ENCODE measurements at places on chromosomes 4 and X.
A peak's percentile ranks its signal among the peaks of the same experiment; 100 is the strongest.

DNA sequence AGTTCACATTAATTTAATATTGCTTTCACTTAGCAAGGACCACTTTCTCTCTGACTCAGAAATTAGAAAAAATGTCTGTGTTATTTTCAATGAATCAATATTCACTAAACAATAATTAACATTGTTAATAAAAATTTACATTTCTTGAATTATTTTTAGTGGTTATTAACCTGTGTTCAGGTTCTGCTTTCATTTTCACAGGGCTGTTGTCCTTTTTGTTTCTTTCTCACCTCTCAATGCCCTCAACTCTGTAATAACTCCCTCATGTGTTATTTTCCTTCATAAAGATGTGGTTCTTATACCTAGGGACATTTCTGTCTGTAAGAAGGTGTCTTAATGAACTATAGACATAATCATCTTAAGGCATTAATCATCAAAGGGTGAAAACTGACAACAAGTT, 43.1 kb upstream of the PRR27 start:
- no peak for DNase-seq

DNA sequence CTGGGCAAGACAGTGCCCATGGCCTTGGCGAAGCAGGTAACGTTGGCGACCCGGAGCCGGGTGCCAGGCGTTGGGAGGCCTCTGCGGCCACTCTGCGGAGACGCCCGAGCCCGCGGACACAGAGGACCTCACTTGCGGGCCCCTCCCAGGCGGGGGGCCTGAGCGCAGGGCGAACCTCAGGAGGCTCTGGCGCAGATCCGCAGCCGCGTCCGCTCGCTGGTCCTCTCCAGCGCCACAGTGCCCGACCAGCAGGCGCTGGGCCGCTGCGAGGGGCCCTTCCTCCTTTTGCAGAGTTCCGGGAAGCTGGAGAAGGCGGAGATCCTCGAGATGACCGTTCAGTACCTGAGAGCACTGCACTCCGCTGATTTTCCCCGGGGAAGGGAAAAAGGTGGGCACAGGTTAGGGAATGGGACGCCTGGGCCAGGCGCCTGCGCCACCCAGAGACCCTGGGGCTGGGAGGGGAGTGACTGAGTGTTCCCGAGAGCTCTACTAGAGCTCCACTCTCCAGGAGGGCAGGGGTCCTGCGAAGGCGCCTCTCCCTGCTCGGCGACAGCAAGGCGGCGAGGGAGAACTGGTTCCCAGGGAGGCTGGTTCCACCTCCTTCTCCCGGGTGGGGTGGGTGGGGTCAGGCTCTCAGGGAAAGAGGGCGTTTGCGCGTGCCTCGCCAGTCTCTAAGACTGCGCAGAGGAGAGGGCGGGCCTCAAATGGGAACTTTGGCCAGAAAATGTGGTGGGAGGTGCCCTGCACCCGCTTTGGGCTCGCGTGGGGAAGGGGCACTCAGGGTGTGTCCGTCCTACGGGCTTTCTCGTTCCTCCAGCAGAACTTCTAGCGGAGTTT, 1.4 kb downstream of the HELT start:
- no peak for DNase-seq

DNA sequence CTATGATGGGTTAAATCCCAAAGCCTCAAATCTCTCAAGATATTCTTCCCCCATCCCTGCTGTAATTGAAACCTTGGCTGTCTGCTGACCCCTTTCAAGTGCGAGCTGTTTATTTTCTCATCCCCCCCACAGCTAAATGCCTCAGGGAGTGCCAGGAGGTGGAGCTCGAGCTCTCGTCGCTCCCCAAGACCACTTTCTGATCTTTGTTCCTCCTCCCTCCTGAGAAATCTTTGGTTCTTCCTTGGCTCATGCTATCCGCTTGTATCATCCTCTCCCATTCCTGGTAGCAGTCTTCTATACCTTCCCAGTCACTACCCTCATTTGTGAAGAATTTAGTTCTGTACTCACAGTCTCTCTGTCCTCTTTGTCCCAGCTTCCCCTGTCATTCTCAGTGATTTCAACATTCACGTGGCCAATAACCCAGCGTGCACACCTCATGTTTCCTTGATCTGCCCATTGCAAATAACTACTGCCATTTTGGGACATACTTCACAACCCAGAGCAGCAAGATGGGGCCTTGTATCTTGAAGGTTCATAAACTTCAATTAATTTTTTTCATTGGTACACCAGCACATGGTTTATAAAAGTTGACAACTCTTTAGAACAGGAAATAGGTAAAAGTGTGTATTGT, 9.2 kb upstream of the SLC25A43 start:
- no peak for DNase-seq

DNA sequence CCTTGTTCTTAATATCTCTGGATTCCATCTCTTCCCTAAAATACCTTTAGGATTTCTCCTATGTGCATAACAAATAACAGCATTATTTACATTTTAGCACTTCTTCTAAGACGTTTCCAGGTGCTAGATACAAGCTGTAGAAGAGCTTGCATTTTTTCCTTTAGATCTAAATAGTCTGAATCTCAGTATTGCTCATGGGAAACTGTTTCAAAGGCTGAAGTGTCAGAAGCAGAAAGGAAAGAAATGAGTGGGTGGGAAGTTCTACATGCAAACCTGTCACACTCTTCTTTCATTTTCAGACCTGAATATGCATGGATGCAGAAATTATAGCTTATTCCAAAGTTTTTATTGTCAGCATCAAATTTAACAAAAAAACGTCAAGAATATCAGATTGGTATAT, 41.8 kb downstream of the FGF13 start:
- DNase-seq, result no peak

DNA sequence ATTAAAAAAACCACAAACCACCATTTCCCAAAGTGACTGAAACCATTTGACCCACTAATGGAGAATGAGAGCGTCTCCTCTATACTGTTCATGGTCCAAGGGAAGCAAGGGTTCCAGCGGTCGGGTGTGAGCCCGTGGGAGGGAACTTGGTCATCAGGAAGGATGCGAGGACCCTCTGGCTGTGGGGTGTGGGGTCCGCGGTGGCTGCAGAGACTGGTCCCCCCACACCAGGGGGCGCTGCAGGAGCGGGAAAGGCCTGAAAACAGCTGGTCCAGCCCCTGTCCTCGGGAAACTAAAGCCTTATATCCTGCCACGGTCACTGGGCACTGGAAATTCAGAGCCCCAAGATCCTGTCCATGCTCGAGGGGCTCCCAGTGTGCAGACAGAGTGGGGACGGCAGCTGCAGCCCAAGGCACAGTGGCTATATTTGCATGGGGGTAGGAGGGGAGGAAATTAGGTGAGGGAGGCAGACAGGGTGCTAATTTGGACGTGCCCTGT, 4.3 kb downstream of the BLOC1S4 start:
- peak; percentile 85 for DNase-seq

DNA sequence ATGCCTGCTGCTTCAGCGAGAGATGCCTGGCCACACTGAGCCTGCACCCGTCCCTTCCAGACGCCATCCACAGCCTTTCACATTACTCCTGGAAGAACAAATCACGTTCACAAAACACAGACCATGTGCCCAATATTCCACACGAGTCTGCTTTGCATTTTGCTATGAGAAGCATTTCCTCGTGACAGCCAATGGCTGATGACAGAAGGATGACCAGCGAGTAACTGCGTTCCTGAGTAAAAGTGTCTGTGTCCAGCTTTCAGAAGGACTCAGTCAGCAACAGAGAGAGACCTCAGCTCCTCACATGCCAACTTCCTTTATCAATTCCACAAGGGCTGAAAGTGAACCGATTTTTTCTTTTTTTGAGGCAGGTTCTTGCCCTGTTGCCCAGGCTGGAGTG, 19.5 kb downstream of the NAT8L start:
- no peak for DNase-seq
